ENCODE measurements at places on chromosomes 2 and 18. TPM values are rescaled to one million over a fixed set of nuclear protein-coding genes. Genes with fewer than 3 reads are reported as not detected.

Gene PLEKHA3
- 5.3 TPM for polyA plus RNA-seq

Gene C2orf72
- polyA plus RNA-seq: 0.27 TPM

Gene LAMA3
- polyA plus RNA-seq: 1.7 TPM

Gene HOXD9
- 0.09 TPM for polyA plus RNA-seq

Gene SLC4A3
- 288 TPM for polyA plus RNA-seq

Gene REG3G
- polyA plus RNA-seq: not detected

Gene PRSS56
- 0.05 TPM for polyA plus RNA-seq

Gene TNS1
- polyA plus RNA-seq: 243 TPM

Gene NGEF
- polyA plus RNA-seq: 1.5 TPM

Gene KIF5C
- 0.86 TPM for polyA plus RNA-seq

Gene LGALSL
- 8.1 TPM for polyA plus RNA-seq

Gene GORASP2
- polyA plus RNA-seq: 39.5 TPM

Gene TBR1
- polyA plus RNA-seq: 0.02 TPM

Gene POTEJ
- polyA plus RNA-seq: 0.02 TPM

Gene TXNL4A
- 91.9 TPM for polyA plus RNA-seq

Gene TEX51
- polyA plus RNA-seq: not detected

Gene RAMP1
- polyA plus RNA-seq: 164 TPM

Gene GAD1
- polyA plus RNA-seq: 0.02 TPM

Gene LCT
- not detected for polyA plus RNA-seq

Gene COBLL1
- polyA plus RNA-seq: 3.2 TPM

Gene CD226
- polyA plus RNA-seq: 0.11 TPM

Gene LIMS4
- 2.2 TPM for polyA plus RNA-seq

Gene G6PC2
- polyA plus RNA-seq: not detected
